Stimulated activated CD4-positive, alpha-beta T cell treated with anti-CD3 and anti-CD28 coated beads, TNF-alpha, amount 100 ng/mL, for 4 hours (primary cell): ENCODE measurements at places on chromosomes 16 and 17.
A peak's percentile ranks its signal among the peaks of the same experiment; 100 is the strongest.

- no peak for DNase-seq
These were observed 6.3 kb downstream of the RAB40C start for GRCh38 chr16:595942-596735.

DNA sequence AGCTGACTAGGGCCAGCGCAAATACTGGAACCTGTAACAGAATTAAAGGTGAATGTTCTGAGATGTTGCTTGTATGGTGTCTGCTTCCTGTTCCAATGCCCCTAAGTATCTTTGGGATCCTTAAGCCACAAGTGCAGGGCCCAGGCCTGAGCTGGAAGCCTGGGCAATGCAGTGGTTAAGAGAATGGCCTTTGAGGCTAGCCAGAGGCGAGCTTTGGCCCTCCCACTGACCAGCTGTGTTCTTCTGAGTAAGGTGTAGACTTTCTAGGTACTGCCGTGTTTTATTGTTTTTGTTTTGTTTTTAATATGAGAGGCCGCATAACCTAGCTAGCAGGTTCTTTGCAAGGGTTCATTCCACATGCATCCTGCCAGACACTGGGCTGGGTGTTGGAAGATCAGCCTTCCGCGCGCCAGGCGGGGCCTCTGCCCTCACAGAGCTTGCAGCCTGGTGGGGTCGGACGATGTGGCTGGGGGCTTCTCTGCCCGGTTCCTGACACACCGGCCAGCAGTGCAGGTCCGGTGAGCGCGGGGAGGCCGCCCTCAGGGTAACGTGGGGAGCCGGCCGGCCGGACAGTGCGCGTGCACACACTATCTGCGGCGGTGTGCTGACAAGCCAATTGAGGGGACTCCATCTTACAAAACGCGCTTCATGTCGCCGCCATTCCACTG, 551 bp upstream of the MLX start:
- DNase-seq, result no peak

- DNase-seq, result peak; percentile 42
These were observed 30.6 kb upstream of the ETV4 start for GRCh38 chr17:43576563-43577229.

- DNase-seq, result no peak
These were observed 2.2 kb upstream of the NUTF2 start for GRCh38 chr16:67844497-67844896.

DNA sequence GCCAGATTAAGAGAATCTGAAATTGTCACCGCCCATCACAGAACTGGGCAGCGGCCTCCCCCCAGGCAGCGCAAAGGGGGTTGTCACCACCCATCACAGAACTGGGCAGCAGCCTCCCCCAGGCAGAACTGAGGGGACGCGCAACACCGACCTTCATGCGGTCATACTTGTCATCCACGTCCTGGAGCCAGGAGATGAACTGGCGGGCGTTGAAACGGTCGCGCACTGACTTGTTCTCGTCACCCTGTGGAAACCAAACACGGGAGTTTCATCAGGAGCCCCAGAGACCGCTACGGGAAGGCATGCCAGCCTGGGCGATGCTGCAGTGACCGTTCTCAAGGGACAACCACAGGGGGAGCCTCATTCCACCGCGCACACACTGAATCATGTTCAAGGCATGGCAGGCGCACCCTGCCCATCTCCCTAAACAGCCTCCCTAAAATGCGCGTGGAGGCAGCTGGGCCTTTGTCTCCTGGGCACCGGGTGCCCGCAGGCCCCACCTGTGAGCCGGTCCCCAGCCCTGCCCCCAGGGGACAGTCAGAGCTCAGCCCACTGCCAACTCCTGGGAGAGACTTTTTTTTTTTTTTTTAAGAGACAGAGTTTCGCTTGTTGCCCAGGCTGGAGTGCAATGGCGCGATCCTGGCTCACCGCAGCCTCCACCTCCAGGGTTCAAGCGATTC, 53.3 kb downstream of the ZNF778 start:
- DNase-seq, result no peak

DNA sequence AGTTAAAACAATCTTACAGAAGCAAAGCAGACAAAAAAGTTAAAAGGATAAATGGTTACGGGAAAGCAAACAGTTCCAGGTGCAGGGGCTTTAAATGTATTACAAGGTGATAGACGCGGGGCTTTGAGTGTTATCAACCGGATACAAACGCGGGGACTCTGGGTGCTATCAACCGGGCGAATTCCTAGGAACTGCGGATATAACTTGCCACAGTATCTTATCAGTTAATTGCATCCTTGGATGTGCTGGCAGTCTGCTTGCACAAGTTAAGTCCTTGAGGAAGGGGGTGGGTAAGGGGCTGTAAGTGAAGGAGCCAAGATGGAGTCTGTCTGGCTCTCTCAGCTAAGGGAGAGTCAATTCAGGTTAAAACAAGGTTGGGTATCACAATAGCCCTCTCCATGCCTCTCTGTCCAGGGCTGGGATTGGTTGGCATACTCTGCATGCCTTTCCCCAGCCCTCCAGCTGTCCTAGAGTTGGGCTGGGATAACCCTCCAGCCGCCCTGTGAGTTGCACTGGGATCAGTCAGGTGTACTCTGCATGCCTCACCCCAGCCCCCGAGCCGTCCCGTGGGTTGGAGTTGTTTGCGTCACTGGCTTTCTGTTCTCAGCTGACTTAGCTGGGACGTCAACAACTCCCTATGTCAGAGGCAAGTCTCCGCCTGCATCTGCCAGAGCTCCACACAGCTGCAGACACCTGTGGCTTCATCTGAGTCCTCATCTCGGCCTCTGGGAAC, 40.9 kb downstream of the TMEM235 start:
- no peak for DNase-seq

GRCh38 chr16:87812200-87812656, 46.4 kb upstream of the KLHDC4 start:
- DNase-seq, result no peak

DNA sequence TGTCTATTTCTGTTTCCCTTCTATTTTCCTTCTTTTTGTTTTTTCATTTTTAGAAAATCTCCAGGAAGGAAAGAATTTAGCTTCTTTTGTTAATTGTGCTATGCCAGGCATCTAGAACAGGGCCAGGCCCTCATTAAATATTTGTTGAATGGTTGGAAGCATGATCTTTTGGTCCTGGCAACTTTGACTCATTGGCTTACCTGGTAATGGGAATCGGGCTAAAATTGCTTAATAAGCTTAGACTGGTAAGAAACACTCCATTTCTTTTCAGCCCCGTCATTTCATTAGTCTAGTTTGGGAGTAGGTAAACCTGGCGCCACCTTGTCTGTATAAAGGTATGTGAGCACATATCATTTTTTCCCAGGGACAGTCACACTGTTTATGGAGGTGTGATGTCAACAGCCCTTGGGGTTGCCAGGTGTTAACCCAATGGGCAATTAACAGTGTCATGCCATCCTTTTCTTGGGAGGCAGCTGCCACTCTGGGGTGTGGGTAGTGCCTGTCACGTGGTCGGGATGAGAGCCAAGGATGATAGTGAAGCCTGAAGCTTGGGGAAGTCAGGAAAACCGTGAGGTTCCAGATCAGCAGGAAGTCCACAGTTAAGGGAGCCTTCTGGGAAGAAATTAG, 9.5 kb upstream of the NDEL1 start:
- DNase-seq, result no peak

DNA sequence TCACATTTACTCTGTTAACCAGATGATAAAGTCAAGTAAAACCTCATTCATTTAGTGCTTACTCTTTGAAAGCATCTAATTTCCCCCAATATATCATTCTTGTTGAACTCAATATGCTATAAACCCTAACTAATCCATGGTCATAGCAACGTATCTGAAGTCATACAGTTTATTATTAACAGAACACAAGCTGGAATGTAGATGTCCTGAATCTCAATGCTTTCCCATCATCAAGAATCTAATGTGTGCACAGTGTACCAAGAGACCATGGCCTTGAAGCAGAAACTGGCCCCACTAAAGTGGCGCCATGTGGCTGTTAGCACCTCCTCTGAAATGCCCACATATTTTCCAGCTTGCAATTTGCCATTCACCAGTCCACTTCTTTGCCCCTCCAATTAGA, 245.8 kb downstream of the SOX9 start:
- DNase-seq, result no peak

DNA sequence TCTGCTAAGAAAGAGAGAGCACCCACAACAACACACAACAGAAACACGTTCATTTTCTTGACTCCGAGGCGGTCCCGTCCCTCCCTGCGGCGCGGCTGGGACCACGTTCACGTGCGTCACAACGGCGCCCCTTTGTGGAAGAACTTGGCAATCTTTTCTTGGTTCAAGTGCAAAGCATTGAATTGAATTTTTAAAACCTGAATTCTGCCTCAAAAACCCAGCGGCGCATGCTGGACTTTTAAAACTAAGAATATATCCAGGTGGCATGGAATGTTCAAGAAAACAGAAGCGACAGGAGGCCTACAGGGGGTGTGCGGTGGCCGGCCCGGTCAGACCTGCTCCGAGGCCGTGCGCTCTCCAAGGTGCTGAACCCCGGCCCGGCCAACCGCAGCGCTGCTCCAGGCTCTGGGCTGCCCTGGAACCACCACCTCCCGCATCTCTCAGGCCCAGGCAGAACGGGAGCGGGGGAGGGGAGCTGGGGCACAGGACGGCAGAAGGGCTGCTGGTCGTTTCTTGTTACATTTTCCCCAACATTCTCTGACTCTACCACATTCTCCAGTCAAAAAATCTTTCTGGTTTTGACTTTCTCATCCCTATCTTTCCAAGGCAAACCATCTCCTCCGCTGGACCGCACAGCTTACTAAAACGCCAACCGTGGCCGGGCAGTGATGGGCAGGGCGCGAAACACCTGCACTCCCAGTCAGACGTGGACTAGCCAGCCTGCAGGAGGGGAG, 3.4 kb upstream of the HEXD start:
- DNase-seq, result peak; percentile 52

GRCh38 chr17:48944515-48945260, at the start of gene SNF8:
Gene SNF8 (minus strand): TSS chr17:48944842. CDS start chr17:48944734, 108 bp downstream.
- DNase-seq, result peak; percentile 88

DNA sequence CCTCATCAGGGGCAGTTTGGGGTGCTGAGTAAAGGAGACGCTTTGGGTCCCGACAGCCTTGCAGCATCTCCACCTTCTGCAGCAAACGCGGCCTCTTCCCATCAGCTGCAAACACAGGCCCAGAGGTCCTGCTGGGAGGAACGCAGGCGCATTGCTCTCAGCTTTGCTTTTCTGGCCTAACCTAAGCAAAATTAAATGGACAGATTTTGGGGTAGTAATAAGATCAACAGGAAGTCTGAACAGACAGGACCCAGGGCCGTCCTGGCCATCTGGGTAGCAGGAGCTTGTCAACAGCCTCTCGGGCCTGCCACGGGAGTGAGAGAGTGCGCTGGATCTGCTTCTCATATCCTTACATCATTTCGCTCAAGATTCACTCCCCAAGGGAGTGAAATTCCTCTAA, 7.2 kb downstream of the NUBP1 start:
- DNase-seq, result no peak

GRCh38 chr16:58497935-58498334, 2.0 kb upstream of the NDRG4 start:
- DNase-seq, result no peak

GRCh38 chr17:15342460-15342859, 1.1 kb upstream of the TEKT3 start:
- no peak for DNase-seq

- DNase-seq, result no peak
These were observed 22.7 kb downstream of the MAPT start for GRCh38 chr17:45917081-45917480.

- DNase-seq, result no peak
These were observed 4.8 kb downstream of the BTBD17 start for GRCh38 chr17:74356646-74357465.

GRCh38 chr16:3780570-3780969, 63.2 kb upstream of the TRAP1 start:
- DNase-seq, result no peak

DNA sequence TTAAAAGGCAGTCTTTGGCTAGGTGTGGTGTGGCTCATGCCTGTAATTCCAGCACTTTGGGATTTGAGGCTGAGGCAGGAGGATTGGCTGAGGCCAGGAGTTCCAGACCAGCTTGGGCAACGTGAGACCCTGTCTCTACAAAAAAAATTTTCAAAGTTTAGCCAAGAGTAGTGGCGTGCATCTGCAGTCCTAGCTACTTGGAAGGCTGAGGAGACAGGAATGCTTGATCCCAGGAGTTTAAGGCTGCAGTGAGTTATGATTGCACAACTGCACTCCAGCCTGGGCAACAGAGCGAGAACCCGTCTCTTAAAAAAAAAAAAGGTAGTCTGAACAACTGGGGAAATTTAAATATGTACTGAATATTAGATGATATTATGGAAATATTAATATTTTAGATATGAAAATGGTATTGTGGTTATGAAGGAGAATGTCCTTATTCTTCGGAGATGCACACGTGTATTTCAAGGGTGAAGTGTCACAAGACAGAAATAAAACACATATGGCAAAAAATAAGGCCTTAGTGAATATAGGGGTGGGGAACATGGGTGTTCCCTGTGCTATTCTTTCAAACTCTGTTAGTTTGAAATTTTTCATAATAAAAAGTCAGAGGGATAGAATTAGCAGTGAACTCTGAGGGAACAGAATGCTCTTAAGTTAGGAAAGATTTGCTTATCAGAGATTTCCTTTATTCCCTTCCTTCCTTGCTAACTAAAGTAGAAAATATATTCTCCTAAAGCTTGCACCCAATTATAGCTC, 144.7 kb downstream of the CDK5R1 start:
- no peak for DNase-seq

- DNase-seq, result no peak
These were observed 21.3 kb downstream of the CA4 start for GRCh38 chr17:60170835-60171752.

DNA sequence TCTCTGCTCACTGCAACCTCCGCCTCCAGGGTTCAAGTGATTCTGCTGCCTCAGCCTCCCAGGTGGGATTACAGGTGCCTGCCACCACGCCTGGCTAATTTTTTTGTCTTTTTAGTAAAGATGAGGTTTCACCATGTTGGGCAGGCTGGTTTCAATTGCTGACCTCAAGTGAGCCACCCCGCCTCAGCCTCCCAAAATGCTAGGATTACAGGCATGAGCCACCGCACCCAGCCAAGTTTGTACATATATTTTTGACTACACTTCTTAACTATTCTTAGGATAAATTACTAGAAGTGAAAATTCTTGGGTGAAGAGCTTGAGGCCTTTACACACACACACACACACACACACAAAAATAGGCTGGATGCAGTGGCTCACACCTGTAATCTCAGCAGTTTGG, 1.4 kb upstream of the ITGAM start:
- DNase-seq, result no peak

GRCh38 chr17:47855737-47856136, 4.8 kb upstream of the SP6 start:
- no peak for DNase-seq

DNA sequence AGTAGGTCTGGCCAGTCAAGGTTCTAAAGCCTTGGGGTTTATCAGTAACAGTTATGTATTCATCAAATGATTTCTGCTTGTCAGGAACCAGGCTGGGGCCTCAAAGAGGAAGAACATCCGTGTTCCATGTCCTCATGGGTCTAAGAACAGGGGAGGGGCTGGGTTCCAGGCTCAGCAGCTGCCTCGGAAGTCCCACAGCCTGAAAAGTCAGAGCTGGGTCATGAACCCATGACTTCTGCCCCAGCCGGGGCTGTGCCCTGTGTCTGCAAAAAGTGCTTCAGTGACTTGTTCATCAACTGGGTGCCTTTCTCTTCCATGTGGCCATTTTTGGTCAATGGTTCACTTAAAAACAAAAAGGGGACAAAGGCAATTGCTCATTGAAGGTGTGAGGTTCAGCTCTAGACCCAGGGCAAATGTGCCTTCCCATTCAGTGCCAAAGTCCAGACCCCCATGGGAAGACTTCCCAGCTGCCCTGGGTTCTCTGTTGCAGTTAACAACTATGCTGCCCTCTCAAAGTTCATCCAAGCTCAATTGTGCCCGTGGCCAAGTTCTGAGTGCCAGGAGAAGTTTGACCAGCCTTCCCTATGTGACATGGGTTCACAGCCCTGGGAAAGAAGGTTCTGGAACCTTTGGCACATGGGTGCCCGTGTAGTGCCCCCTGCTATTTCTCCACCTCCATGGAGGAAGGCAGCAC, 18.5 kb downstream of the TBKBP1 start:
- DNase-seq, result no peak

GRCh38 chr17:64508683-64509082, 1.9 kb downstream of the CEP95 start:
- no peak for DNase-seq
